ENCODE measurements at places on chromosomes 1 and 21.

DNA sequence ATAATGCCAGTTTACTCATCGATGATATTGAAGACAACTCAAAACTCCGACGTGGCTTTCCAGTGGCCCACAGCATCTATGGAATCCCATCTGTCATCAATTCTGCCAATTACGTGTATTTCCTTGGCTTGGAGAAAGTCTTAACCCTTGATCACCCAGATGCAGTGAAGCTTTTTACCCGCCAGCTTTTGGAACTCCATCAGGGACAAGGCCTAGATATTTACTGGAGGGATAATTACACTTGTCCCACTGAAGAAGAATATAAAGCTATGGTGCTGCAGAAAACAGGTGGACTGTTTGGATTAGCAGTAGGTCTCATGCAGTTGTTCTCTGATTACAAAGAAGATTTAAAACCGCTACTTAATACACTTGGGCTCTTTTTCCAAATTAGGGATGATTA, 13.7 kb downstream of the GGPS1 start:
- DNase-seq, result no peak

- DNase-seq, result no peak
Measured at GRCh38 chr1:239155466-239156091, 230.8 kb upstream of the CHRM3 start.

DNA sequence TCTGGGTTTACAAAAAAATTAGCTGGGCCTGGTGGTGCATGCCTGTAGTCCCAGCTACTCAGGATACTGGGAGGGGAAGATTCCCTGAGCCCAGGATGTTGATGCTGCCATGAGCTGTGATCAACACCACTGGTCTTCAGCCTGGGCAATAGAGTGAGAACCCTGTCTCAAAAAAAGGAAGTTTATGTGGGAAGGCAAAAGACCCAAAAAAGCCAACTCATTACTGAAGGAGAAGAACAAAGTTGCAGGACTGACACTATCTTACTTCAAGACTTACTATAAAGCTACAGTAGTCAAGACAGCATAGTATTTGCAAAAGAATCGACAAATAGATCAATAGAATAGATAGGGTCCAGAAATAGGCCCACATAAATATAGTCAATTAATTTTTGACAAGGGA, 9.2 kb upstream of the PTGS2 start:
- no peak for DNase-seq

DNA sequence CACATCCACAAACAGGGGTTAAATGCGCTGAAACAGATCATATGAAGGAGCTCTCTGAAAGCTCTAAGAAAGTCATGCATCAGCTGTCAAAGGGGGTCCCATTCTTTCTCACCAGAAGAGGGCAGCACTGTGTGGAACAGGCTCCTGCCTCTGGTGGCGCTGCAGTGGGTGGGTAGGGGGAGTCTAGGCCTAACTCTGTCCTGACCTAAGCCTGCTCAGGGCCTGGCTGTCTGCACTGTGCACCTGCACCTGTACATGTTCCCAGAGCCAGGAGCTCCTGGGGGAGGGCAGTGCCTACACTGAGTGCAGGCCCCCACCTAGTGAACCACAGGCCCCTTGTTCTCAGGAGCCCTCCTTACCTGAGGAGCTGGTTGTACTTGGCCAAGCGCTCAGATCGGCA, 16.0 kb downstream of the ENO1 start:
- DNase-seq, result peak; percentile 67

DNA sequence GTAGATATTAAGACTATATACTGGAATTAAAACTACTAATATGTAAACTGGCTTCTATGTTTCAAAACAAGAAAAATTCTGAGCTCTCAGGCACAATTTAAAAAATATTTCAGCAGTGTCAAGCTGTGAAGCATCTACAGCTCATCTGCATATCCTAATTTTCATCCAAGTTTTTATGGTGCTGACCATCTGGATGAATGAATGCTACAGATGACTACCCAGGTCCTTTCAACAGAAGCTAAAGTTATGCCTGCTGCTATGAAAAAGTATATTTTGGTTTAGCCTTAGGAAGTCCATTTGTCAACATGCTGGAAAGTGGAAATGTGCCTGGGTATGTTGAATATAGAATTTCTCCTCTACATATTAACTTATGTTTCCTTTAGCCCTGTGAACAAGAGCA, 206.9 kb downstream of the NEGR1 start:
- no peak for DNase-seq

GRCh38 chr21:33914188-33914587, 1.4 kb downstream of the ATP5PO start:
- DNase-seq, result no peak

- no peak for DNase-seq
Measured at GRCh38 chr1:68231627-68232288, 565 bp downstream of the WLS start.

DNA sequence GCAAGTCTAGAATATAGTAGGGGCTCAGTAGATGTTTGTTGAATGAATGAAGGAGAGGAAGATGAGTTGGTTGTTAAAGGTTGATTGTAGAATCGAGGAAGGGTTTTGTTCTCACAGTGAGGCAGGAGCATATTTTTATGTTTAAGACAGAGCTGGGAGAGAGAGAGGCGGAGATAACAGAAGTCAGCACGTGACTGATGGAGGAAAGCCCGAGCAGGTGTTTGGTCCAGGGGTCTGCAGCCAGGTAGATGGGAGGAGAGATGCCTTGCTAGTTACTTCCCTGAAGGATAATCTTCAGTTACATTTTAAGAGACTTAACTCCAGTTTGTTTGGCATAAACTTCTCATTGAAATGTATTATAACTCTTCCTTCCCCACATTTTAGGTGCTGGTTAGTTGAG, 86.8 kb downstream of the DYRK1A start:
- DNase-seq, result no peak

- DNase-seq, result no peak
Measured at GRCh38 chr1:38465460-38465859, 394.1 kb downstream of the RRAGC start.

DNA sequence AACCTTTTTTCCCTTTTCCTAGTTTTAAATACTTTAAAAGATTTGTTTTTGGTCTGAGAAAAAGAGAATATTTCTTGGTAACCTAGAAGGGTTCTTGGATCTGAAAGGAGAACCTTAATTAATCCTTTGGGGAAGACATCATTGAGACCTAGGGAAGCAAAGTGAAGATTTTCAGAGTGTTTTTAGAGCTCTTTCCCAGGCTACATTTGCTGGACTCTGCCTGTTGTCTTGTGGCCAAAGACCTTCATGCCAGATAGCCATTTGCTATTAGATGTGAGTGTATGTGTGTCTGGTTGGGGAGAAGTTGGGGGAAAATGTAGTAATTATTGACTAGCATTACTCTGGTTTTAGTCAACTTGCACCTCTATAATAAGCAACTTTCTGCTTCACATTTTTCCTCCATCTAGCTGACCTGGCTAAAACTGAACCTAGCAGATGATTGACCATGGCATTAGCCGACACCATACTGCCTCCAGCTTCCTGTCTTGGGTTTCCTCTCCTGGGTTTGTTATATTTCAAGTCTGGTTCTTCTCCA, 239.1 kb downstream of the USP25 start:
- DNase-seq, result no peak

DNA sequence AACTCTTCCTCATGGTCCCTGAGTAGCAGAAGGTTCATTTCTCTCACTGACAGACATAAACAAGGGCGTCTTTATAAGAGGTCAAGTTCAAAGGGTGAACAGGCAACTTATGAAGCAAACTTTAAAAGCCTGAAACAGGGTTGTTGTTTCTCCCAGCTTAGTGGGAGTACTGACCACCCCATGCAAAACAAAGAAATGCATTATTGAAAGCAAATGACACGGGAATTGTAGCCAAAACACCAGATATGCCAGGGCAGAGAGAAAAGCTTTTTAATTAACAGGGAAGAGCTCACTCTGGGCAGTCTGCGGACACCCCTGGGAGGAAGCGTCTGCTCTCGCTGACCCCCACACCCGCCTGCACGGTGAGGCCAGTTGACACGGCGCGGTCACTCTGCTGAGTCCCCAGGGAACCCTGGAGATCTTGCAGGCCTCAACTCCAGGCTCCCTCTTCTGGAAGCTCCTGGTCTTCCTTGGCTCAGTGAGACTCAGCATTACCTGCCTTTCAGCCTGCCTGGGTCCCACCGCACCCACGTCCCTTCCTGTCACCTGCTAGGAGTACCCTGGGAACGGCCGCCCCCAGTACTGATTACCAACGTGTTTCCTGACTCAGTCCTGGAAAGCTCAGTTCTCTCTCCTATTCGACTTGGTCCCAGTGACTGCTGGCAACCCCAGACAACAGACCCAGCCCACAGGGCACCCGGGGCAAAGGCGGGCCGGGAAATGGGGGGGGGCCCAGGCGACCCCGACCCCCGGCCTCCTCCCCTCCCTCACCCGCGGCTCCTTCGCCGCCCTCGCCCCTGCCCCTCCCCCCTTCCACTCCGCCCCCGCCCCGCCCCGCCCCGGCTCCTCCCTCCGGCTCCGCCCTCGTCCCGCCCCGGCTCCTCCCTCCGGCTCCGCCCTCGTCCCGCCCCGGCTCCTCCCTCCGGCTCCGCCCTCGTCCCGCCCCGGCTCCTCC, 972 bp downstream of the CFAP410 start:
- DNase-seq, result peak; percentile 50

- no peak for DNase-seq
Measured at GRCh38 chr1:96515430-96515829, 206.2 kb upstream of the PTBP2 start.

GRCh38 chr1:168134642-168135041, 2.1 kb downstream of the GPR161 start:
- no peak for DNase-seq

DNA sequence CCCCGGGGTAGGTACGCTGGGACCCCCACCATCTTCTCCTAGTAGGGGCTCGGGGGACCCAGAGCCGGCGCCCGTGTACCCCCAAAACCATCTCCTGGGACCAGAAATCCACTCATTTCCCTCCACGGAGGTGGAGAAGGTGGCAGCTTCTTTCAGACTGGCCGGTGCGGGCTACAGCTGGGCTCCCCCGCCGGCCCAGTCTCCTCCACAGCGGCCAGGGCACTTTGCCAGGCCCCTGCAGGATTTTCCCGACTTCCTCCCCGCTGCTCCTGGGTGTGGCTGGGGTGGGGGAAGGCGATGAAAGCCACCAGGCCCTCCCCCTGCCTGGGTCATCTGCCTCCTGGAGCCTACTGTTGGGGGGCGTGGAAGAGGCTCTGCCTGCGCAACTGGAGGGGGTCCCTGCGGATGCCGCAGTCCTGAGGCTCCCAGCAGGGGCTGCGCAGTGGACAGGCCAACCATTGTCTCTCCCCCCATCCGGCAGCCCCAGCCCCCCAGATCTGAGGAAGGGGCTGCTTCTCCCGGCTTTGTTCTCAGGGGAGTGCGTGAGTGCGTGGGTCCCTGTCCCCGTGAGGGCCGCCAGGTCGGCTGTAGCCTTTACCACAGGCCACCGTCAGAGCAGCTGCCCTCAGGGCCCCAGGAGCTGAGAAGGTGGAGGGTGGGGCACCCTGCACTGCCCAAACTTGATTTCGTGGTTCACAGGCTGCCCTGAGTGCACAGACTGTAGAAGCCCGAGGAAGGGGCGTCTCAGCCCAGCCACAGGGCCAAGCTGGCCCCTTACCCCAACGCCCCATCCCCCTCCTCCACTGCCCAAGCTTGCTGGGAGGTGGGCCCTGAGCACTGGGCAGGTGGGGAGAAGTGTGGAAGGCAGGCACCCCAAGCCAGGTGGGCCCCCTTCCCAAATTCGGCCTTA, 1.3 kb downstream of the AGRN start:
- no peak for DNase-seq

- DNase-seq, result no peak
Measured at GRCh38 chr21:39232861-39233291, 49.6 kb upstream of the PSMG1 start.

GRCh38 chr1:37828410-37829074, 20.5 kb upstream of the YRDC start:
- no peak for DNase-seq

DNA sequence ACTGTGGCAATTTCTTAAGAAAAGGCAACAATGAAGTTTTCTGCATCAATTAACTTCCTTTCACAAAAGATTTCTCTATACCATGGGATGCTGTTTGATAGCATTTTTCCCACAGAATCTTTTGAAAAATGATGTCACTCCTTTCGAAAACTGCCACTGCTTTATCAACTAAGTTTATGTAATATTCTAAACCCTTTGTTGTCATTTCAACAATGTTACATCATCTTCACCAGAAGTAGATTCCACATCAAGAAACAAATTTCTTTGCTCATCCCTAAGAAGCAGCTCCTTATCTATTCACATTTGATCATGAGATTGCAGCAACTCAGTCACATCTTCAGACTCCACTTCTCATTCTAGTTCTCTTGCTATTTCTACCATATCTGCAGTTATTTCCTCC, 116.1 kb upstream of the KCND3 start:
- no peak for DNase-seq

DNA sequence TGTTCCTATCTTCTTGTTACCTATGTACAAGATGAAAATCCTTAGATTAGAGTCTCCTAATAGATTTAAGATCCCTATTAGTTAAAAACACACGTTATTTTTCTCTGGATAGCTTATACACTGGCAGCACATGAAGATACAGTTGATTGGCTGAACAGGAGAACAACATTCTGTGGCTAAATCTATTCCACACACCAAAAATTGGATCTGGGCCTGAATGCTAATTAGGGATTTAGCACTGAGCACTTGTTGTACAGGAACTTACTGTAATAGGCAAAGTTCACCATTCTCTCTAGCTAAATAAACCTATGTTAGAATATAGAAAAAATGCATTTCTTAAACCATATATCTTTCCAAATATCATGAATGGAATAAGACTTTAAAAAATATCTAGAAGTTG, 117.1 kb upstream of the PTGFR start:
- no peak for DNase-seq

GRCh38 chr1:228085287-228085951, 2.9 kb downstream of the ARF1 start:
- no peak for DNase-seq

DNA sequence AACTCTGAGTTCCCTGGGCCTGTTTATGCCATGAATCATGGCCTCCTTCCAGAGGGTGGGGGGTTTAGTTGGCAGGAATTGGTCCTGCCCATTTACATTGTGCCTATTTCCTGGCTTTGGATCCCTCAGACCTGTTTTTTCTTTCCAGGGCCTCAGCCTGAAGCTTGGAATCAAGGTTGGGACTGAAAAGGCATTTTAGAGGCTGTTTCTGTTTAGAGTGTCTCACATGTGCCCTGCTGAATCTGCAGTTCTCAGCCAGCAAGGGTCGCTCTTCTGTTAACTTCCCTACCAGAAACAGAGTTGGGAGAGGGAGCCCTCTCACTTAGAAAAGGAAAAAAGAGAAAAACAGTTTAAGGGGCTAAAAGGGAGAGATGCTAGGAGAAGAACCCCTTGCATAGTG, 191.1 kb downstream of the PTPRC start:
- DNase-seq, result peak; percentile 61

Measured in Karpas-422 (cell line).